ENCODE measurements at places on chromosomes 7 and 10. TPM values are rescaled to one million over a fixed set of nuclear protein-coding genes. Genes with fewer than 3 reads are reported as not detected.

The ANXA8 gene
- total RNA-seq: not detected

The LGI1 gene
- not detected for total RNA-seq

The TRIM50 gene
- not detected for total RNA-seq

The SLIT1 gene
- total RNA-seq: 0.60 TPM

The ANKRD7 gene
- total RNA-seq: not detected

GRCh38 chr10:103812432-103812831, 42.9 kb downstream of the SH3PXD2A start:
- no peak for DNase-seq
- H3K36me3 ChIP-seq: no peaks in the 10 kb centered on the region
- no peaks in the 10 kb centered on the region for H3K27me3 ChIP-seq
- no peak overlapping the region for H3K4me3 ChIP-seq
- no peak overlapping the region for H3K27ac ChIP-seq

- H3K4me1 ChIP-seq: peaks cover 22% of the 10 kb centered on the region
- H3K27me3 ChIP-seq: no peaks in the 10 kb centered on the region
- H3K36me3 ChIP-seq: no peaks in the 10 kb centered on the region
- H3K27ac ChIP-seq: peak overlapping the region; percentile 75
- DNase-seq: peak; percentile 62
These were observed 10.4 kb upstream of the ZNF485 start for GRCh38 chr10:43595739-43596298.

DNA sequence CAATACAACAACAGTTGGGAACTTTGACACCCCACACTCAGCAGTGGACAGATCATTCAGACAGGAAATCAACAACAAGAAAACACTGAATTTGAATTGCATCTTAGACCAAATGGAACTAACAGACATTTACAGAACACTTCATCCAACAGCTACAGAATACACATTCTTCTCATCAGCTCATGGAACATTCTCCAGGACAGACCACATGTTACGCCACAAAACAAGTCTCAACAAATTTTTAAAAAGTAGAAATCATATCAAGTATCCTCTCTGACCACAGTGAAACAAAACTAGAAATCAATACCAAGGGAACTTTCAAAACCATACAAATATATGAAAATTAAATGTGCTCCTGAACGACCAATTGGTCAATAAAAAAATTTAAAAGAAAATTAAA, 212.3 kb downstream of the DNAJC1 start:
- H3K27me3 ChIP-seq: no peaks in the 10 kb centered on the region
- peaks cover 13% of the 10 kb centered on the region for H3K36me3 ChIP-seq
- H3K4me3 ChIP-seq: no peak overlapping the region
- H3K4me1 ChIP-seq: no peaks in the 10 kb centered on the region
- no peak for DNase-seq

DNA sequence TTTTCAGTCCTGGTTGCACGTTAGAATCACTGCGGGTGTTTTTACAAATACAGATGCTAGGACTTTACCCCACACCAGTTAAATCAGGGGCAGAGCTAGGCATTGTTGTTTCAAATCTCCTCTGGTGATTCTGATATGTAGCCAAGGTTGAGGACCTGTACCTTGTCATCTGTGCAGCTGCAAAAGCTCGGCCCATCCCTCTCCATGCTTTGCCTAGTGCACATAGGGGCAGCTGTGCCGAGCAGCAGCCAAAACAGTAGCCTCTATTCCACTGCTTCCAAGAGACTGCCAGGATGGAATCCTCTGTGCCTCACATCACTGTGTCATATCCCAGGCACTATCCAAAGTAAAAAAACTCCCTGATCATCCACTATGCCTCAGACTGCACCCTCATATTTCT, 181.3 kb downstream of the CDK14 start:
- DNase-seq: no peak
- no peaks in the 10 kb centered on the region for H3K36me3 ChIP-seq
- no peaks in the 10 kb centered on the region for H3K4me1 ChIP-seq

GRCh38 chr10:130282492-130283218, 146.5 kb downstream of the GLRX3 start:
- DNase-seq: no peak
- no peaks in the 10 kb centered on the region for H3K4me1 ChIP-seq
- H3K27me3 ChIP-seq: peaks cover 4% of the 10 kb centered on the region
- H3K36me3 ChIP-seq: peaks cover 30% of the 10 kb centered on the region

DNA sequence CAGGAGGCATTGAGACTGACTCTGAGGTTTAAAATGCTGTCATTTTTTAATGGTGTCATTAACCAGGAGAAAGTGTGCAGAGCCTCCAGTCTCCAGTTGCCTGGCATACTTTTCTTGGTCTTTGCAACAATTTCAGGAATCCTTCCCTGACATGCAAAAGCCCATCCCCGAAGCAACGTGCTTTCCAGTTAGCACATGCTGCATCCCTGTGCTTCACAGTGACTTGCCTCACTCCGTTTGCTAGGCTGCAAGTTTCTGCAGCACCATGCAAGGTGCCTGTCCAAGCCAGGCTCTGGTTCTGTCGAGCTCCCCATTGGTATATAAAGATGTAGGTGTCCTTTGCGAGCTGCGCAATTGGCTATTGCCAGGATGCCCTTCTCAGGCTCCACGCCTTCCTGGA, 135.0 kb downstream of the GALNT17 start:
- no peak for DNase-seq
- no peak overlapping the region for H3K27ac ChIP-seq
- no peak overlapping the region for H3K4me3 ChIP-seq
- no peaks in the 10 kb centered on the region for H3K4me1 ChIP-seq
- no peaks in the 10 kb centered on the region for H3K36me3 ChIP-seq

GRCh38 chr10:113522460-113522859, 30.4 kb upstream of the HABP2 start:
- H3K4me1 ChIP-seq: no peaks in the 10 kb centered on the region
- no peaks in the 10 kb centered on the region for H3K36me3 ChIP-seq
- DNase-seq: no peak
- H3K27me3 ChIP-seq: peaks cover 8% of the 10 kb centered on the region
- no peak overlapping the region for H3K27ac ChIP-seq

GRCh38 chr10:101290431-101290830, 61.2 kb upstream of the LBX1 start:
- no peak overlapping the region for H3K4me3 ChIP-seq
- no peak overlapping the region for H3K27ac ChIP-seq
- DNase-seq: no peak
- H3K4me1 ChIP-seq: peaks cover 8% of the 10 kb centered on the region
- H3K27me3 ChIP-seq: peaks cover 65% of the 10 kb centered on the region
- H3K36me3 ChIP-seq: no peaks in the 10 kb centered on the region

DNA sequence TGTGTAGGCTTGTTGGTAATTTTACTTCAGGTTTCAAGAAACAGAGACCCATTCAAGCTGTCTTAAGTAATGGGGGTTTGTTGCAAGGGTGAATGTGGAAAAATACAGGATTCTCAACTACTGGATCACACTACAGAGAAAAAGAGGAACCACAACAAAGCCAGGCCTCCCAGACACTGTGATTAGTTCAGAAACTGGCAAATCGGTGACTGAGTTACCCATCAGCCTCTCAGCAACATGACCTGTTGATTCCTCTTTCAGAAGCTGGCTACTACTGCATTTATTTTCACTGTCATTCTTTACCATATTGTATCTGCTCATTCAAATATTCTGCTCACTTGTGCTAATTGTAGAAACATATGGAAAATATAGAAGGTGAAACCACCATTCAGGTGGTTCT, 16.0 kb downstream of the CCDC71L start:
- H3K4me1 ChIP-seq: no peaks in the 10 kb centered on the region
- peaks cover 2% of the 10 kb centered on the region for H3K27me3 ChIP-seq
- H3K4me3 ChIP-seq: no peak overlapping the region

- no peaks in the 10 kb centered on the region for H3K27me3 ChIP-seq
- no peaks in the 10 kb centered on the region for H3K36me3 ChIP-seq
- H3K4me1 ChIP-seq: no peaks in the 10 kb centered on the region
- H3K4me3 ChIP-seq: no peak overlapping the region
These were observed 265.6 kb downstream of the GFRA1 start for GRCh38 chr10:116007256-116007891.

DNA sequence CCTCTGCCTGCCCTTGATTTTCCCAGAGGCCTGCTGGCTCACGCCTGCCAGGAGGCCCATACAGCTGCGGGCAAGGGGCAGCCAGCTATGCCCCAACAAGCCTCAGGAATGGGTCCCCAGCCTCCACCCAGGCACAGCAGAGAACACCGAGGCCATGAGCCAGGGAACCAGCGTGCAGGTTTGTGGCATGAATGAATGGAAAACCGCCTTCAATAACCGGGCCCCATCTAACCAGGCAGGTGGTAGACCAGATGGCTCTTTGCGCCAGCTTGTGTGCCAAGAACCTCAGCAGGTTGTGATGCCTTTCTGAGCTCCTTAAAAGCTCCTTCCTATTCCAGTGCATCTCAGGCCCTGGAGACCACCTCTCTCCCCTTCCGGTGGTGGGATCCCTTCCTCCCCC, 50.2 kb downstream of the ELFN1 start:
- no peaks in the 10 kb centered on the region for H3K27me3 ChIP-seq
- H3K4me1 ChIP-seq: peaks cover 7% of the 10 kb centered on the region
- H3K27ac ChIP-seq: no peak overlapping the region
- no peak overlapping the region for H3K4me3 ChIP-seq

DNA sequence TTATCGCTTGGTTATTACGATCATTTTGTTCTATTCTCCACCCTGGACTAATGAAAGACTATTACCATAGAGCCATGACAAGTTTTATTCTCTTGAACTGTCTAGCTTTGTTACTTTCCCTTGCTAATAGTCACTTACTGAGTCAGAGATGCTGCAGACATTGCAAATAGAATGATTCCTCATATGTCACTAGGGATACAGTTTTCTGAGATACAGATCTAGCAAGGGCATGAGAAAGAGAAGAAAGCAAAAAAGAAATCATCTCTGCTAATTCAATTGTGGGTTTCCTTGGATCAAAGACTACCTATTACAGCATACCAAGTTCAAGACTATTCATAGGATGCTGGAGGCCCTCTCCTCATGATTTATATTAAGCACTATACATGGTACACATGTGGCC, 204.3 kb downstream of the MBL2 start:
- no peaks in the 10 kb centered on the region for H3K27me3 ChIP-seq
- DNase-seq: no peak
- no peaks in the 10 kb centered on the region for H3K36me3 ChIP-seq
- H3K27ac ChIP-seq: no peak overlapping the region
- no peaks in the 10 kb centered on the region for H3K4me1 ChIP-seq

- H3K27ac ChIP-seq: no peak overlapping the region
- peaks cover 3% of the 10 kb centered on the region for H3K4me1 ChIP-seq
- DNase-seq: peak; percentile 10
- no peaks in the 10 kb centered on the region for H3K27me3 ChIP-seq
- H3K4me3 ChIP-seq: no peak overlapping the region
These were observed 27.7 kb upstream of the OSBPL3 start for GRCh38 chr7:25007668-25008067.

DNA sequence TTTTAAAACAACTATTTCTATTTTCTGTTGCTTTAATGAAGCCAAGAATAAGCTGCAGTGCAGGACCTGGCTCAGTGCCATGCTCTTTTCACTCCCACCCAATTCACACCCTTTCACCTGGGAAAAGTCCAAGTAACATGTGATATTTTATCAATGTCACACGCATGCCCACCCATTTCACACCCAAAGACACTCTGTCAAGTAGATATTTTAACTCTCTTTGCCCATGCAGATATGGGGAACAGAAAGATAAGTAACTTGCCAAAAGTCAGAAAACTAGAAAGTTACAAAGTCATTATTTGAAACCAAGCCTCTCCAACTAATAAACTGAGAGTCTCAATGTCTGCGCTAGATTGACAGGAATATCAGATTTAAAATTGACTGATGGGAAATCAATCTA, 706.7 kb upstream of the PHF14 start:
- no peak overlapping the region for H3K4me3 ChIP-seq
- no peaks in the 10 kb centered on the region for H3K4me1 ChIP-seq
- no peak for DNase-seq
- no peaks in the 10 kb centered on the region for H3K36me3 ChIP-seq
- H3K27me3 ChIP-seq: no peaks in the 10 kb centered on the region

GRCh38 chr7:43260980-43261878, 148.8 kb downstream of the HECW1 start:
- H3K36me3 ChIP-seq: no peaks in the 10 kb centered on the region
- H3K4me1 ChIP-seq: no peaks in the 10 kb centered on the region
- H3K4me3 ChIP-seq: no peak overlapping the region
- peaks cover 12% of the 10 kb centered on the region for H3K27me3 ChIP-seq
